HS-5 (cell line): ENCODE measurements at places on chromosomes 12 and 14.
A peak's percentile ranks its signal among the peaks of the same experiment; 100 is the strongest.

DNA sequence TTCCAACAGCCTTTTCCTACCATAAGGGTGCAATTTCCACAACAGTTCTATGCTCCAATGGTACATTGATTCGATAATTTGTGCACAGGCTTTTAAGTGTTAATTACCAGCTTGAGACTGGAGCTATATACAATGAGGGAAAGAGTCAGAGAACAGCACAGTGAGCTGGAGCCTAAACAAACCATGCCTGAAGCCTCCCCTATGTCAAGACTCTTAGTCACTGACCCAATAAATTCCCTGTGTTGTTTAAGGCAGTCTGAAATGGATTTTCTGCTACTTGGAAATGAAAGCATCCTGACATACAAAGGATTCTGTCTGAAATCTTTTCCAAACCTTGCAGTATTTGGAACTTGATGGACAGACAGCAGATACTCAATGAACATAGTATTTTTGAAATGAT lies 149.0 kb downstream of the EFCAB11 start:
- no peak for DNase-seq

DNA sequence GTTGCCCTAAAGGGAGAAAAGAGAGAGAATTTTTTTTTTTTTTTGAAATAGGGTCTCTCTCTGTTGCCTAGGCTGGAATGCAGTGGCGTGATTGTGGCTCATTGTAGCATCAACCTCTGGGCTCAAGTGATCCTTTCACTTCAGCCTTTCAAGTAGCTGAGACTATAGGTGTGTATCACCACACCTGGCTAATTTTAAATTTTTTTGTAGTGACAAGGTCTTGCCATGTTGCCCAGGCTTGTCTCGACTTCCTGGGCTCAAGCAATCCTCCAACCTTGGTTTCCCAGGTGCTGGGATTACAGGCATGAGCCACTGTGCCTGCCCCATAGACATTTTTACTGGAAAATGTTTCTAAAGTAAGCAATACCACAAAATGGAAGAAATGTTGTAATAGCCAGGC lies 36.8 kb downstream of the YARS2 start:
- DNase-seq: no peak

- DNase-seq: peak; percentile 38
Measured at GRCh38 chr12:80412343-80412953, 31.6 kb upstream of the PTPRQ start.

- DNase-seq: no peak
Measured at GRCh38 chr14:74882103-74882920, 596 bp downstream of the DLST start.

DNA sequence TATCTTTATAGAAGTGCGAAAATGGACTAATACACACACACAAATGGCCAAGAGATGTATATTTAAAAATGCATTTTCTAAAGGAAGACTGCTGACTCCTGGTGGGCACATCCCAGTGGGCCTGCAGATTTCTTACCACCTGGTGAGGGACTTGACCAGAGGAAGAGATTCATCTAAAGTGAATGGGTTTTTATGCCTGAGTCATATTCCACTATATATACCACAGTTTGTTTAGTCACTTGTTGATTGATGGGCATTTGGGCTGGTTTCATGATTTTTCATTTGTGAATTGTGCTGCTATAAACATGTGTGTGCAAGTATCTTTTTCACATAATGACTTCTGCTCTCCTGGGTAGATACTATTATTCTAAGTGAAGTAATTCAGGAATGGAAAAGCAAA lies 277.3 kb downstream of the SLC16A7 start:
- no peak for DNase-seq

- no peak for DNase-seq
Measured at GRCh38 chr12:84660139-84660538, 252.5 kb downstream of the SLC6A15 start.

GRCh38 chr12:25328072-25328712 lies 77.5 kb upstream of the KRAS start:
- DNase-seq: no peak

GRCh38 chr14:80212023-80212397 lies 706 bp upstream of the DIO2 start:
- DNase-seq: no peak

DNA sequence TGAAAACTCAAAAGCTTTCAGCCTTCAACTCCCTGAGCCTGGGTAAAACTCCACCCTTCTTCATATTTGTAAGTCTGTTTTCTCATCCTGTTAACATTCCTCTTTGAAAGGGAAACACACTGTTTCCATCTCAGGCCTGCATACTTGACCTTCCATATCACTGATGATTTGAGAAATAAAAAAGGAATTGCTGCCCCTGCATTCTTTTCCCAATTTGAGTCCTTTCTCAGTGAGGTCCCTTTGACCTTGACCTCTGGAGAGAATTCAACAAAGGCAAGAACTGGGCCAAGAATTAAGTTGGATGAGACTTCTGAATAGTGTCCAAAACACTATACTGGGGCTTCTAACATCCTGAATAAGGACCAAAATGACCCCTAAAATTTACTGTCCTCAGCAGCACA lies 108.0 kb downstream of the AEBP2 start:
- no peak for DNase-seq

DNA sequence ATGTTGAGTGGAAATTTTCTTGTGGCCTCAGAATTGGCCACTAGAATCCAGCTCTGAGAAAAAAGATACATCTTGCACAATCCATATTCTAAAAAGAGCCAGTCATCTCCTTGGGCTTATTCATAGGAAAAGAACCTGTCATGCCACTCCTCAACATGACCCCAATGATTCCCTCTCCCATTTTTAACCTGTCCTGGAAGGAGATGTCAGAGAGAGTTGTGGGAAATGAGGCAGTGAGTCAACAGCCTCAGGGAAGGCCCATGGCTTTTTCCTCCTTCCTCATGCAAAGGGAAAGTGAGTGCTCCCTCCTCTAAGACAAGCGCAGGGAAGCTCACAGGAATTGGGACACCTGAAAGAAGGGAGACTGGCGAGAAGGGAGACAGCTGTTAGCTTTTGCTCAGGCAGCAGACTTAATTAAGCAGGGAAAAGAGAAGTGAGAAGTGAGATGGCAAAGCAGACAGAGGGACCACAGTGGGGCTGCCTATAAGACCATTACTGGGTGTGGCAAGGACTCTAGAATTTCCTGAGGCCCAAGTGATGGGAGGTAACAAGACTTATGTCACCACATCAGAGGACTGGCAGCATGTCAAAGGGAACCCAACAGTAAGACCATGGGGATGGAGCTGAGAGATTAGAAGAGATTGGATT lies 10.2 kb upstream of the DHRS7 start:
- no peak for DNase-seq

DNA sequence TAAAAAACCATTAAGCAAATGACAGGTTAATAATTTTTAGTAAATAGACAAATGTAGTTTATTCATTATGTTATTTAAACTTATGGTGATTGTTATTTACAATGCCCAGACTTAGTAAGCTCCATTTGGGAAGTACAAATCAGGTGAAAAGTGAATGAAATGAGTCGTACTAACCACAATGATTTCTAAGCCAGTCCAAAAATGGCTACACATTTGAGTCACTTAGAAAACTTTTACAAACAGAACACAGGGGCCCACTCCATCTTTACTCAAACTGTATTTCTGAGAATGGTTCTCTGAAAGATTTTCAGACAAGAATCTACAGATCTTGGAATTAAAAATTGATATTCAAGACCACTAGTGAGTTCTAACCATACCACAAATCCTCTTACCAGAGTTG lies 653.3 kb upstream of the MIS18BP1 start:
- peak; percentile 22 for DNase-seq

GRCh38 chr14:97486601-97487120 lies 689.5 kb downstream of the VRK1 start:
- no peak for DNase-seq

DNA sequence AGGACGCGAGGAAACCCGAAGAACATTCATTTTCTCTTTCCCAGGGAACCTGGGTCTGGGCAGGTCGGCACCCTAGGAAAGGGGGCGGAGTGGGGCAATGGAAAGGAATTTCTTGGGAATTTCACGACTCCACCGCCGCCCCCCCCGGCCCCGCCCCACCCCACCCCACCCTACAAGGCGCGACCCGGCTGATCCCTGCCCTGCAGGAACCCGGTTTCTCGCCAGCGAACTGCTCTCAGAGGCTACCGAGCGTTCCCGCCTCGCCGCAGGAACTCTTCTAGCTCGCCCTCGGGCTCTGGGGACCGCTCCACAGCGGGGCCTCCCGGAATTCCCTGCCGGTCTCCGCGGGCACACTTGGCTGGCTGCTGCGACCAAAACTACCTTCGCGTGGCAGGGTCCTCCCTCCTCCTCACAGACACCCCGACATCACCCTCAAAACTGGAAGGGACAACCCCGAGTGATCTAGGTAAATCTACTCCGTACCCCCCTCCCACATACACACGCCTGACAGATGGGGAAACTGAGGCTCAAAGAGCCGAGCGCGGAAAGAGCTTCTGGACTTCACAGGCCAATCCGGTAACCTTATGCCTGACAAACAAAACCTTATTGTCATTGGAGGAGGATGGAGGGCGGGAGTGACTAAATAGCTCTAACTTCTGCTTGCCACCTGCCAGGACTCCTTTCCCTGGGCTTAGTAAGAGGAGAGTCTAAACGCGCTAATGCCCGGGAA lies 785 bp upstream of the ACTN1 start:
- no peak for DNase-seq

DNA sequence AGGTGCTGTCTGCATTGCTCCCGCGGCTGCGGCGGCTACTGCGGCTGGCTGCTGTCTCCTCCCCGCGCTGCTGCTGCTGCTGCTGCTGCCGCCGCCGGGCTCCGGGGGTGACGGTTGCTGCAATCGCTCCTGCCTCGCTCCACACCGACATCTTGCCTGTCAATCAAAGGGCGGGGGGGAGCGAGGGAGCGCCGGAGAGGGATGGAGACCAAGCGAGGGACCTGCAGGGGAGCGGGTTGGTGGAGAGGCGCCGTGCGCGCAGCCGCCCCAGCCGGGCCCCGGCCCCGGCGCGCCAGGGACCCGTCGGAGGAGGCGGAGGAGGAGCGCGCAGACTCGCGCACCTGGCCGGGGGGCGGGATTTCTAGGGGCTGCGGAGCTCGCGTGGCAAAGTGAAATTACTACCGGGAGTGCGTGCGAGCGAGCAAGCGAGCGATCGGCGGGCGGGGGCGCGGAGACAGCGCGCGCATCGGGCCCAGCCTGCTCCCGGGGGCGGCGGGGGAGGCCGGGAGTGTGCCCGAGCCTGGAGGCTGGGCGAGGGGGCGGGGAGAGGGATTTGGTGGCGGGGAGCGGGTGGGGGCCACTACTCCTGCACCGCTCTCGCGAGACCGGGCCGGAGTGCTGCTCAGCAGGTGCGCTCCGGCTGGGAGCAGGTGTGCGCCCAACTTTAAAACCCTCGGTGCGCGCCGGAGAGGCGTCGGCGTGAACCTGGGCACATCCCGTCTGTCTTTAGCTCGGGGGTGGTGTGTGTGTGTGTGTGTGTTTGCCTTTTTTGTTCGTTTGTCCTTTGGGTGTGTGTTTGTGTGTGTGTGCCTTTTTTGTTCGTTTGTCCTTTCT lies at the start of gene KSR2:
TSS of gene KSR2 (minus strand) at position 165 of the 834 bp plus-strand sequence. CDS start 735 bp downstream, outside the sequence.
- no peak for DNase-seq

DNA sequence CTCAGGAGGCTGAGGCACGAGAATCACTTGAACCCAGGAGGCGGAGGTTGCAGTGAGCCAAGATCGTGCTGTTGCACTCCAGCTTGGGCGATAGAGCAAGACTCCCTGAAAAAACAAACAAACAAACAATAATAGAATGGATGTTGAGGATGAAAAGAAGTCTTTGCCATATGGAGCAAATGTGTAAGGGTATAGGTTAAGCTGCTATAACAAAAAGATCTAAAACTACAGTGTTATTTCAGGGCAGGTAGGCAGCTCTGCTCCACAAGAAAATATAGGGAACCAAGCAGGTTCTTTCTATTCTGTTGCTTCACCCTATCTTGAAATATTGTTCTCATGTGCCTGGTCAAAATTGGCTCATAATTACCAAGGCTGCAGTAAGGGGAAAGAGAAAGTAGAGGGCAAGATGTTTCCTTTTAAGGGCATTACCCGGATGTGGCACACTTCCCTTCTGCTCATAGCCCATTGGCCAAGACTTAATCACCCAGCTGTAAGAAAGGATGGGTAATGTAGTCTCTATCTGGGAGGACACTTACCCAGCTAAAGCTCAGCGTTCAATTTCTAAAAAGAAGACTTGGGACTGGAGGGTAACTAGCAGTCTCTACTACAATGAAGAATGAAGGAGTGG lies 23.5 kb downstream of the SDSL start:
- no peak for DNase-seq

- DNase-seq: no peak
Measured at GRCh38 chr14:96783043-96783914, 13.9 kb upstream of the VRK1 start.

DNA sequence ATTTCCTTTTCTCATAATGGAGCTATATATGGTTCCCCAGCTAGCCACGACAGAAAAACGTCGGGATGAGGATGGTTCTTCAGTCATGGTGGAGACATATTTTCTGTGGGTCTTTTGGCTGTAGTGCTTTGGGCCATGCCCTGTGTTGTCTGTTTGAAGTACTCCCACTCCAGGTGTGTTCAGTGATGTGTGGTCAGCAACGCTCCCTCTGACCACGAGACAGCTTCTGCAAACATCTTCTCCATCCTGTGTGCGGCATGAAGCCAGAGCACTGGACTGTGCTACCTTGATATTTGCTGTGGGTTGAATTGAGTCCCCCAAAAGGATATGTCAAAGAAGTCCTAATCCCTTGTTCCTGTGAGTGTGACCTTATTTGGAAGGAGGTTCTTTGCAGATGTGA lies 931.2 kb downstream of the NRXN3 start:
- DNase-seq: no peak

DNA sequence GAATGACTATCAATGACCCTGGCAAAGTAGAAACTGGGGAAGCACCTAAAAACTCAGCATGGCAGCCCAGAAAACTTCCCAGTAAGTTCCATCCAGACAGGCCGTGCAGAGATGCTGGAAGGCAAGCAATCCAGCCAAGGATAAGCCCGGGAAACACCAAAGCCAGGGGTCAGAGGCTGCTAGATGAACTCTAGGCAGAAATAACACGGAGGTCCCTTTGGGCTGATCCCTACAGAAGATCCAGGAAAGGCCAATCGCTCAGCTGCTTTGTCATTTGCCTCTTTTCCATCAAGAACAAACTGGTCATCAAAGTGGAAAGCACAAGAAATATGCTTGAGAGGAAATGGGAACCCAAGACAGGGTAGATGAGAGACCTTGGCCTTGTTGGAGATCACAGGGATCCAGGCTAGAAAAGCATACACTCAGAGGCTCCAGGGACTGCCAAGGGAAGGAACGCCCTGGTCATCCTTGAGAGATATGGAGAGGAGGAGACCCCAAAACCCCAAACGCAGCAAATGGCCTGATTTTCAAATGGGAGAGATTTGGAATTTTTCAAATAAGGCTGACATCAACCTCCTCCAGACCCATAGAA lies 6.5 kb downstream of the KRT79 start:
- no peak for DNase-seq

DNA sequence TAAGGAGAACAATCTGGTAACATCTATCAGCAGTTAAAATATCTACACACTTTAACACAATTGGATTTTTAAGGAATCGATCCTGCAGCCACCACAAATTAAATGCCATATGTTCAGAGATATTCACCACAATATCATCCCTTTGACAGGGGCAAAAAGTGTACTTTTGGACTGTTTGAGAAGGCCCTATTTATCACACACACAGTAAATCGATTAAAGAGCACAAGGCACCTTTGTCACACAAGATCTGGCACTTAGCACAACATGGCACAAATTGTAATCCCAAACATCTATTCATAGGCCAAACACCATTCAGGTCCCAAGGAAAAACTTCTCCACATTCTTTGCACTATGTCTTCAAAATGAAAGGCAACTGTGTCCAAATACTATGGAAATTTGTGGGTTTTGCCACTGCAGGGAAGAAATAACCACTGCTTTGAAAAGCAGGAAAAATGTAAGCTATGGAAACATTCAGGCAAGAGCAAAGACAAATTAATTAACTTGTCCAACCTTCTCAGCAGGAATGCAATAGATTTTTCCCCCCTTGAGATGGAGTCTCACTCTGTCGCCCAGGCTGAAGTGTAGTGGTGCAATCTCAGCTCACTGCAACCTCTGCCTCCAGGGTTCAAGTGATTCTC lies 282.5 kb upstream of the TMPO start:
- no peak for DNase-seq
